ENCODE measurements at places on chromosomes 2 and 18.

DNA sequence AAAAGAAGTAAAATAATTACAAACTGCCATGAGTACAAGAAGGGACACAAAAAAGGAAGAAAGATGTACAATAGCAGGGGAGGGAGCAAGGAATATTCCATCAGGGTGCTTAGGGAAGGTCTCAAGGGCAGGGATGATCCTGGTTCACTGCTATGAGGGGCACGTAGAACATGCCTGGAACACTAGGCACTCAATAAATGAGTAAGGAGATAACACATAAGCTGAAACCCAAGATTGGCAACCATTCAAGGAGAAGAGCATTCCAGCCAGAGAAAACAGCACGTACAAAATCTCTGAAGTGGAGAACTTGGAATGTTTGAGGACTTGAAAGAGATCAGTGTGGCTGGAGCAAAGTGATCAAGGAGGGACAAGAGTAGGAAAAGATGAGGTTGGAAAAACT, 103.2 kb downstream of the FAM161A start:
- no peak for DNase-seq

GRCh38 chr18:77470569-77471413, 221.1 kb downstream of the GALR1 start:
- DNase-seq = no peak

DNA sequence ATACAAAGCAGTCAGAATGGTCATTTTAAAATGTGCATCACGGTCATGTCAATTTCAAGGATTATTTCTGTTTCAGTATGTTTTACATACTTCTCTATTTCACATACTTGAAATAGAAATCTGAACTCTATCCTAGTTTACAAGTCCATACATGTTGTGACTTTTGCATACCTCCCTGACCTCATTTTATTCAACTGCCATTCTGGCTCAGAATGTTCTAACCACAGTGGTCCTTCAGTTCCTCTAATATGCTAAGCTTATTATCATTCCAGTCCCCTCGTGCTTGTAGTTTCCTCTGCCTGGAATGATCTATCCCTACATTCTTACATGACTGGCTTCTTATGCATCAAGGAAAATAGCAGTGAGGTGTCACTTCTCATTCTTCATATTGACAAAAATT, 295.6 kb downstream of the KIAA1328 start:
- peak; percentile 81 for DNase-seq

GRCh38 chr2:208256192-208256782, 1.4 kb upstream of the IDH1 start:
- peak; percentile 11 for DNase-seq

GRCh38 chr2:66433945-66434678, 813 bp upstream of the MEIS1 start:
- peak; percentile 55 for DNase-seq

DNA sequence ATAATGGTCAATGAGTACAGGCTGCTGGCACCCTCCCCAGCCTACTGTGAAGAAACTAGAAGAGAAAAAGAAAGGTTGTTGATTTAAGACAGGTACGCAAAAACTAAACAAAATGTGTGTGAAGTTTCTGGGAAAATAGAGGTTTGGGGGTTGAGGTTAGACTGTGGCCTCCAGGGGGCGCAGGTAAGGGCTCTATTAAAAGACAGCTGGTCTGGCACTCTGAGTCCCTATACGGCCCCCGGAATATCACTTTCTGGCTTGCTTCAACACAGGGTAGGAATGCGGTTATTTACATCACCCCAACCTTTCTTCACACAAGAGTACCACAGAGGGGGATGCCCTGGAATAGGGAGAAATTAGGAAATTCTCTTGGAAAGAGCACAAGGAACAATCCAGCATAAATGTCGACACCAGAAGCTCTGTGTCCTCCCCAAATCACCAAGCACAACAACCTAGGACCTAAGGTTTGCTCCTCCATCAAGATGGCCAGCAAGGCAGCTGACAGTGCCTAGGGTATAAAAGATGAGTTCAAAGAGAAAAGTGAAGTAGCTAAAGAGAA, 480.8 kb upstream of the KLHL29 start:
- DNase-seq = no peak

DNA sequence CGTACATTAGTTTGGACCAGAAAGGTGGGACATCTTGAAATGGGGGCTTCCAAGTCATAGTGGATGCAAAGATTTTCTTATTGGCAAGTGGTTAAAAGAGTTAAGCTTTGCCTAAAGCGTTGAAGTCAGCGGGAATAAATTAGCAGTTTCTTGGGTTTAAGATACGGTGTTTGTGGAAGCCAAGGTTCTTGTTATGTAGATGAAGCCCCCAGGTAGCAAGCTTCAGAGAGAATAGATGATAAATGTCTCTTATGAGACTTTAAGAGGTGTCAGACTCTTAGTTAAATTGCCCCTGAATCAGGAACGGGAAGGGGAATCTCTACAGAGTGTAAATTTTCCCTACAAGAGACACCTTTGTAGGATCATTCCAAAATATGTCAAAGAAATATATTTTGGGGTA, 10.9 kb upstream of the GLS start:
- no peak for DNase-seq

All from bronchial epithelial cell (primary cell).